ENCODE measurements at places on chromosomes 1 and 21.
A peak's percentile ranks its signal among the peaks of the same experiment; 100 is the strongest.

DNA sequence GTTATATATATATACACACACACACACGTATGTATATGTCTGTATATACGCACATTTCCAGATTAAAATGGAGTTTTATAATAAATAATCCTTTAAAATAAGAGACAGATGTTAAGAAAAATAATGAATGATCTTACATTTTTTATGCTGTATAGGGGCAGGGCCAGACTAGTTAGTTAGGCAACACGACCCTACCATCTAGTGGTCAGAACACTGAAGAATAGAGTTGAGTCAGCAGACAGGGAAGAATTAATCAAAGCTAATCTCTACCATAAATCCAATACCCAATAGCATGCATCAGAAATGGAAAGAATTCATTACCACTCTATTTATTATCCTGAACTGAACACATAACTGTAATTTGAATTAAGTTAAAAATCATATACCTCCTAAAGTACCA is 156.7 kb downstream of the BRINP3 start:
- DNase-seq = peak; percentile 18

DNA sequence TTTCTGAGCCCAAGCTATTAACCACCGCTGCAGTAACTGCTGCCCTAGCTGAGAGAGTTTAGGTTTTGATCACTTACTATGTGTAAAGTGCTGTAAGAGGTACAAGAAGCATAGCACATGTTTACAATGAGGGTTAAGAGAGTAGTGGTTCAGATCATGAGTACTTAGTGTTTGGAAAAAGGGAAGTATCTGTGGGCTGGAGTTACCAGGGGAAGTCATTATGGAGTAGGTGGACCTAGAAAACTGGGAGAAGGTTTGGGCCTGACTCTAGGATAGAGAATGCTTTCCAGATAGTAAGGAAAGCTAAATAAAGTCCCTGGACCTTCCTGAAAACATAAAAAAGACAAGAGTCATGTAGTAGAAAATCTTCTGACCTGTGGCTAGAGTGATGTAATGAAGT is 149.6 kb upstream of the PLXNA2 start:
- no peak for DNase-seq

DNA sequence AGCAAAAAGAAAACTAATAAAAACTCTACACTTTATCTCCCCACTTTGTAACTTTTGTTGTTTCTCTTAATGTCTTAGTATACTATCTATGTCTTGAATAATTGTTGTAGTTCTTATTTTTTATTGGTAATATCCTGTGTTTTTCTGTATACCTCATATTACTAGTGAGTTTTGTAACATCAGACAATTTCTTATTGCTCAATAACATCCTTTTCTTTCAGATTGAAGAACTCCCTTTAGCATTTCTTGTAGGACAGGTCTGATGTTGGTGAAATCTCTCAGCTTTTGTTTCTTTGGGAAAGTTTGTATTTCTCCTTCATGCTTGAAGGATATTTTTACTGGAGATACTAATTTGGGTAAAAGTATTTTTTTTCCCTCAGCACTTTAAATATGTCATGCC is 79.8 kb upstream of the LRRC8B start:
- DNase-seq = no peak

DNA sequence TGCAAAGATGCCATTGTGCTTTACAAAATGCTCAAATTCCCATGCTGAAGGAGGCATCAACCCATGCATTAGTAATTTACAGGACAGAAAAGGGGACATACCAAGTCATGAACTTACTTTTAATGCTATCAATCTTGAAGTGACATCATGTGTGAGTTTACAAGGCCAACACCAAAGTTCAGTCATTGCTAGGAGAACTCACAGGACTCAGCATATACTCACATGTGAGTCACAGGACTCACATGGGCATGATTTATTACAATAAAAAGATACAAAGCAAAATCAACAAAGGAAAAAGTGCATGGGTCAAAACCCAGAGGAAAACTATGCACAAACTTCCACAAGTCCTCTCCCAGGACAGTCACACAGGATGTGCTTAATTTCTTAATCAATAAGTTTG is 1656.0 kb downstream of the MRPL39 start:
- no peak for DNase-seq

Data from hepatocyte (in vitro differentiated cells).